ENCODE measurements at places on chromosomes 11 and 22. TPM values are rescaled to one million over a fixed set of nuclear protein-coding genes. Genes with fewer than 3 reads are reported as not detected.

DNA sequence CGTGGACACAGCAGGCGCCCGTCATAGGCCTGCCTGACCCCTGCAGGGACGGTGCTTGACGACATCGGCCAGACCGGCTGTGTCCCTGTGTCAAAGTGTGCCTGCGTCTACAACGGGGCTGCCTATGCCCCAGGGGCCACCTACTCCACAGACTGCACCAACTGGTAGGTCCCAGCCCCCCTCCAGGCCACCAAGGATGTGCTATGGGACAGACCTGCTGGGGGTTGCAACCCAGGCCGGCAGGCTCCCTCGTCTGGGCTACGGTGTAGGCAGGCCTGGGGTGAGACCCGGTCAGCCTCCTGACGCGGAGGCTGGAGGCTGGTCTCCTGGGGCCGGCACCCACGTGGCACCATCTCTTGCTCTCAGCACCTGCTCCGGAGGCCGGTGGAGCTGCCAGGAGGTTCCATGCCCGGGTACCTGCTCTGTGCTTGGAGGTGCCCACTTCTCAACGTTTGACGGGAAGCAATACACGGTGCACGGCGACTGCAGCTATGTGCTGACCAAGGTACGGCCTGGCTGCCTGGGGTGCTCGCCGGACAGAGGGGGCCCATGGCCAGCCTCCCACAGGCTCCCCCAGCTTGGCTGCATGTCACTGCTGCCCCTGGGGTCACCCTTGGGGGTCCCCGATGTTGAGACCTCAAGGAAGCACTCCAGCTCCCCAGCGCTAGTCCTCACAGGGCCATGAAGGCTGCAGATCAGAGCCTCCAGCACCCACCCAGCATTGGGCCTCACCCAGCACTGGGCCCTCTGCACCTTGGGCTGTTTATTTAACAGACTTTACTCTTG is 7.7 kb downstream of the MUC5AC start:
- no peak for DNase-seq

The UBQLN3 gene
- not detected for polyA plus RNA-seq

The SCGB1A1 gene
- polyA plus RNA-seq: not detected

The SHANK2 gene
- polyA plus RNA-seq: 3.0 TPM

The UPB1 gene
- 0.14 TPM for polyA plus RNA-seq

DNA sequence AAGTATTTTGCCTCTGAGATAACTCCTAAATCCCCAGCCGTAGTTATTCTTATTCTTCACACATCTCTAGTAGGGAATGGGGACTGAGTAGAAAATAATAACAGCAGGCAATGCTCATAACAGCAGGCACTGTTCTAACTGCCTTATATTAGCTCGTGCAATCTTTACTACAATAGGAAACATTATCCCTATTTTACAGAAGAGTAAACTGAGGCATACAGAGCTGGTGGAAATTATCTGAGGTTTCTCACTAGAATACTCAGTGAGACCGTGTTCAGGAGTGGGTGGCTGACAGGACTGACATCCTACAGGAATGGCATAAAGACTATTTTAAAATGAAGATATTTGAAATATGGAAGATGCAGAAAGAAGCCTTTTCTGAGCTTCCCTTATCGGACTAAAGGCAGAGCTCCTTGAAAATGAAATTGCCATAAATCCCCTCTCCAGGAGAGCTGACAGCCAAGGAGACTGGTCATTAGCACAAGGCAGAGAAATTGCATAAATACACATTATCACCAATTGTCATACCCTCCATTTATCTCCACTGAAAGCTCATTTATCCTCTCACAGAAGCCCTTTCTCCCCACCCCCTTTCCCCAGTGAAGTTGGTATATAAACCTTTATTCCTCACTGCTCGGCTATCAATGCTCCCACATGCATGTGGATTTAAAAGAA is 93.9 kb downstream of the RASSF10 start:
- DNase-seq: no peak

DNA sequence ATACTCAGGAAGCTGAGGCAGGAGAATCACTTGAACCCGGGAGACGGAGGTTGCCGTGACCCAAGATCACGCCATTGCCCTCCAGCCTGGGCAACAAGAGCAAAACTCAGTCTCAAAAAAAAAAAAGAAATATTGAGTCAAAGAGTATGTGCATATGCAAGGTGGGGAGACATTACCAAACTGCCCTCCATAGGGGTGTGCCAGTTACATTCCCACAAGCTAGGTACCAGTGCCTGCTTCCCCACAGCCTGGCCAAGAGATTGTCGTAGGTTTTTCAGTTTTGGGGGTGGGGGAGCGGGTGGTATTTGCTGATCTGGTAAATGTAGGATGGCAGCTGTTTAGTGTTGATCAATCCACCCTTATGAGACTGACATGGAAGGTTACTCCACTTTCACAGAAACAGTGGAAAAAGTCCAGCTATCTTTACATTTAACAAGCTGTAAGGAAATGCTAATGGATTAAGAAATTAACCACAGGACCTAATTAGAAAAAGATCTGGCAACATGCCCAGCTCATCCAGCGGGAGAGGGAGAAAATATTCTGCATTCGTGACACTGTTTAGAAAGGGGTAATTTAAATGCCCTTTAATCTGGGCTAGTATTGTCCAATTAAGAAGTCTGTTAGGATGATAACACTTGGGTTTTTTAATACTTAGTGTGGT is 89.4 kb downstream of the PACS1 start:
- no peak for DNase-seq

DNA sequence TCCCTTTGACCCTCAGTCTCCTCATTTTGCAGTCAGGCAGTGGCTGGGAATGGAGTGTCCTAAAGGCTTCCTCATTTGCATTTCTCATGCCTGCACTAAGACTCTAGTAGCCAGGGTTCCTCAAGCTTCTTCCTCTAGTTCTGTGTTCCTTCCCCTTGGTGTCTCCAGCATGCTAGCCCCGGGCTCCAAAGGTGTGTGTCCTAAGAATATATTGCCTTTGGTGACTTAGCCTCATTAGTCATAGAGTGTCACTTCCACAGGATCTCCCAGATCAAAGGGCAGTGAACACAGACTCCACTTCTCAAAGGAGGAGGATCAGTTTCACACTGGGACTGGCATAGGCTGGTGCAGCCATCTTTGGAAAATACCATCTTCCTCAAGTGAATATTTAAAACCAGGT is 21.4 kb upstream of the ACER3 start:
- no peak for DNase-seq

DNA sequence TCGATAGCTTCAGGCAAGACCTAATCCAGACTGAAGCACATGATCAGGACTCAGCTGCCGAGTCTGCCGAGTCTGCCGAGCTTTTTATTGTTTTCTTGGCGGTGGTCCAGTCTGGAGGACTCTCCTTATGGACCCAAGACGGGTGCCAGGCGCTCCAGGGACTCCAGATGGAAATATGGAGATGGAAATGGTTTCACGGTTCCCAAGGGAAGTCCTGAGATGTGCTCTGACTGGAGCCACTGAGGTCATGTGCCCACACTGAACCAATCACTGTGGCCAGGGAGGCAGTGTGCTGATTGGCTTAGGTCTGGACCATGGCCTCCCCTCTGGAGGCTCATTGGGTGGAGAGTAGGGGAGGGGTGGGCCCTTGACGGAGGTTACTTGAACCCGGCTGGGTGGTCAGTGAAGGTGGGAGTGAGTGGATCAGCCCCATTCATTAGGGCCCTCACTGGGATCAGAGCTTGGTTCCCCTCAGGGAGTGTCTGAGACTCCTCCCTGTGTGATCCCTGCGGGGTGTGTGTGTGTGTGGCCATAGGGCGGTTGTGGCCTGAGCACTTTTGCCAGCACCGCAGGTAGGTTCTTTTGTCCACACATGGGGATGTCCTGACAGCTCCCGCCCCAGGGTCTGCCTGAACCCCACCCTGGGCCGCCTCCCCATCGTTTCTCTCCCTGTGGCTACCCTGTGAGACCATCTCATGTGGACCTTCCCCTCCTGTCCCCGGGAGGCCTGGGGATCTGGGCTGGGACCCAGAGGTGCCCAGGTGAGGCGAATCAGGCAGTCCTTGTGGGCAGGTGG is 14.0 kb downstream of the RPS6KA4 start:
- DNase-seq: no peak

- DNase-seq: no peak
Observed at GRCh38 chr11:76277298-76278175, 71.2 kb upstream of the WNT11 start.

GRCh38 chr22:21043860-21044535 is 1.7 kb upstream of the LRRC74B start:
- no peak for DNase-seq

DNA sequence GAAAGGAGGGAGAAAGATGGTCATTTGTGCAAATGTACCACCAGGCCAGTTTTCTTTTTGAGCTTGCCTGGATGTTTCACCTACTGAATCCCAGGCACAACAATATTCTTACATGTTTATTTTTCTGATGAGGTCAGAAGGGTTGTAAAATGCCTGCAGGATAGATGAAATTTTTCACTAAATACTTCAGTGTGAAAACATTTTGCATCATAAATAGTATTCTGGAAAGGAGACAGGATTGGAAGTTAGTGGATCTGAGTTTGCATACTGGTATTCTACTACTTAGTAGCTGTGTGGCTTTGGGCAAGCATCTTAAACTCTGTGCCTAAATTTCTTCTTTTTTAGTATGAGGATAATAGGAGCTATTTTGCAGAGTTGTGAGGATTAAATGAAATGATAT is 24.8 kb downstream of the RNF169 start:
- no peak for DNase-seq

- no peak for DNase-seq
Observed at GRCh38 chr11:76131142-76131541, 75.2 kb downstream of the WNT11 start.

DNA sequence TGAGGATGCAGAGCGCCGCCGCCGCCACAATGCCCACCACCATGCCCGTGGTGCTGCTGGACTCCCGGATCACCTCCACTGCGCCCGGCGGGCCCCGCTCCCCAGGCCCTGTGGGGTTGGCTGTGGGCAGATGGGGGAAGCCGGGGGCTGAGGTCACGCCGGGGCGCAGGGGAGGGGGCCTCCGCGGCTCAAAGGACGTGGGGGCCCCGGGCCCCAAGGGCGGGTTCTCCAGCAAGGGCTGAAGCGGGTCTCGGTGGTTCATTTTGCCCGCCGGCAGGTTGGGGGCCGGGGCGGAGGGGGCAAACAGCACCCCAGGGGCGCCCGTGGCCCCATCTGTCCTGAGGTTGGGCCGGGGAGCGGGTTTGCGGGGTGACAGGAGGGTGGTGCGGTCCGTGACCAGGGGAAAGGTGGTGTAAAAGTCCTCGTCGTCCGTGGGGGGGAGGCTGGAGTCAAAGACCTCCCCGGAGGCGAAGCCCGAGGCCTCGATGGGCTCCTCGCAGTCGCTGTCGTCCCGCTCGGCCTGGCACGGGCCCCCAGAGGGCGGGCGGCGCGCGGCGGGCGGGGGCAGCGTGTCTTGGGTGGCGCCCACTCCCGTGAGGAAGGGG is 16.5 kb downstream of the SLC22A12 start:
- DNase-seq: no peak

- DNase-seq: no peak
Observed at GRCh38 chr11:119376197-119376847, 5.2 kb downstream of the USP2 start.

- DNase-seq: peak; percentile 50
Observed at GRCh38 chr11:96037405-96037949, 113.6 kb upstream of the MTMR2 start.

GRCh38 chr22:49087198-49087597 is 740.5 kb downstream of the BRD1 start:
- DNase-seq: peak; percentile 49

DNA sequence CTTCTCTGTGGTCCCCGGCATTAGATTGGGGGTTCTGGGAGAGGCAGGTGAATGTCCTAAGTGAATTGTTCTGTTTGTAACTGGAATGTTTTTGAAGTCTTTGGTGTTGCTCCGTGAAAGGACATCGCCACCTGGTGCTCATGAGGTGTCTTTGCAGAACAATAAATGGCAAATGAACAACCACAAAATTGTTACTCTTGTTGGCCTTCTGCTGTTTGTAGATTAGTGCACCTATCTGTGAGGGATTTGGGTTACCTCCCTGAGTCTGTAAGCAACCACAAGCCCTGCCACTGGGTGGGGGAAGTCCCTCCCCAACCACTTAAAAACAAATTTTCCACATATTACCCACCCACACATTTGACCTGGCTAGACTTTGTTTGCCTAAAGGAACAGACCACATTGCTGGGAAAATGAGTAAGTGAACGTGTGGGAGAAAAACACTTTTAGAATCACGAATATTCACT is 4.7 kb downstream of the MPEG1 start:
- DNase-seq: no peak

The HPX gene
- polyA plus RNA-seq: 3.3 TPM

DNA sequence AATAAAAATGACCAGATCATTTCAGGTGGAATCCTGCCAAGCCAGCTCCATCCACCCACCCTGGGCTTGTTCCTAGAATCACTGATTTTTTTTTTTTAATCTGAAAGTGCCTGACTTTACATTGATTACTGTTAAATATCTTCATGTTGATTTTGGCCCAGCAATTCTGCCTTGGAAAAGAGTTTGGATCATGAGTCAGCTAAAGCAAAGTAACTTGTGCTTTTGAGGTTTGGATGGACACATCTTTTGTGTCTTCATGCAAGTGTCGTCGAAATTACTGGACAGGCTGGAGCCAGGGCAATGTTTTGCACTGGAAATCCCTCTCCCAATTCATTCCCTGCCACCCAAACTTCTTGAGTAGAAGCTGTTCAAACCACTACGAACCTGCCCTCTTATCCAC is 164.0 kb upstream of the SYT13 start:
- DNase-seq: no peak

GRCh38 chr11:36146437-36146836 is 142.8 kb downstream of the COMMD9 start:
- no peak for DNase-seq

GRCh38 chr22:33821290-33821689 is 99.0 kb downstream of the LARGE1 start:
- no peak for DNase-seq

- no peak for DNase-seq
Observed at GRCh38 chr11:61763930-61764605, 11.6 kb downstream of the MYRF start.

- no peak for DNase-seq
Observed at GRCh38 chr11:119885067-119885466, 156.1 kb upstream of the NECTIN1 start.

The BAIAP2L2 gene
- polyA plus RNA-seq: 0.42 TPM

- DNase-seq: no peak
Observed at GRCh38 chr11:65224930-65225278, 36.9 kb upstream of the POLA2 start.

The TSSC4 gene
- 61.7 TPM for polyA plus RNA-seq

The SMC1B gene
- not detected for polyA plus RNA-seq

The LMO1 gene
- 0.46 TPM for polyA plus RNA-seq
